ENCODE measurements at places on chromosomes 4 and X.

DNA sequence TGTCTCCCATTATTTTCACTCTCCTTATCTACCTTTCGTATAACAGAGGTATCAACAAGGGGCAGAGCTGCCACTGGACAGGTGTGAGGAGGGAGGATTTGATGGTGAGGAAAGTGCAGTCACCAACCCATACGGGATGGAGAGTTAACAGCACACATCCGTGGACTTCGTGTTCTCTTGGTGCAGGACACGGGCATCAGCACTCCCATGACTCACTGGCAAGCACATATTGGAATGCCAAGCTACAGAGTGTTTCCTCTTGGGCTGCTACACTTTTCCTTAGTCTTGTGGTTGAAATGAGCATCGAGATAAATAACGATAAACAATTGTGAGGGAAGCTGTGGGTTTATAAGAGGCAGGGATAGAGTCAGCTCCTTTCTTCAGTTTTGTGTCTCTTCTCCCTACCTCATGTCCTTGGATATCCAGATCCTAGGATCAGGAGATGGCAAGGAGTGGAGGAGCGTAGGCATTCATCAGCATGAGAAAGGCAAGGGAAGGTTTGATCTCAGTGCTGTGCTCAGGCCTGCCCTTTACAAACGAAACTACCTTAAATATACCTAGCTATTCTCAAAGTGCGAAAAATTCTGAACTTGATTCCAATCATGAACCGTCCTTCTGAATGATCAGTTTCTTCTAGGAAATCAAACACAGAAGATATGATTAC is 96.3 kb downstream of the ZNF827 start:
- no peak for DNase-seq

- peak; percentile 56 for DNase-seq
Measured at GRCh38 chr4:111960241-111960667, 185.0 kb upstream of the FAM241A start.

DNA sequence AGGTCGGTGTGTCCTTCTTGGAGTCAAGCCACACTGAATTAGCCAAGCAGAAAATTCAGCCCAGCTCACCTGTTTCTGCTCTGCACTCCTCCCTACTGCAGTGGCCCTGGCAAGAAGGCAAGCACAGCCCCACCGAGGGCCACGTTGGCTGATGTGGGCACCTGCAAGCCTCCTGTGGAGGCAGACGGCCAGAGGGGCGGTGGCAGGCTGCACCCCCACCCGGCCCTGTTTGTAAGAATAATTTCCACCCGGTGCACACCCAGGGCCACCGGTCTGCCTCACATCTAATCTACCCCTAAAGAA is 18.8 kb downstream of the PPP2R2C start:
- no peak for DNase-seq

- DNase-seq: peak; percentile 65
Measured at GRCh38 chrX:49308604-49309269, 5.3 kb downstream of the GAGE10 start.

DNA sequence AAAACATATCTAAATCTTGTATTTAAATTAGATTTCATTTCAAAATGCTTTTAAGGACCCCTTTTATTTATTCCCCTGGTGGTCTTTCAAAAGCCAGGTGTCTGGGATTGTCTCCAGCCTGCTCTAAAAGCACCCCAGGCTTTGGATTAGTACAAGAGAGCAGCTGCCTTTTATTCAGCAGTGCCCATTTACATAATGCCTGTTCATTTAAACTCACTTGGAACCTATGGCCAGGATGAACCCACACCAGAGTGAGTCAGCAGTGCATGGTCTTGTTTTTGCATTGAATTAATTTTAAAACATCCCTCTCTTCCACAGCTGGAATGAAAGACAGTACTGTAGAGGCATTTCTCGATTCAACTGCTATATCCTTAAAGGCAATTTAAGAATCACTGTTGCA is 64.1 kb upstream of the TENM3 start:
- DNase-seq: no peak

- no peak for DNase-seq
Measured at GRCh38 chr4:183746305-183747229, 87.5 kb downstream of the TRAPPC11 start.

DNA sequence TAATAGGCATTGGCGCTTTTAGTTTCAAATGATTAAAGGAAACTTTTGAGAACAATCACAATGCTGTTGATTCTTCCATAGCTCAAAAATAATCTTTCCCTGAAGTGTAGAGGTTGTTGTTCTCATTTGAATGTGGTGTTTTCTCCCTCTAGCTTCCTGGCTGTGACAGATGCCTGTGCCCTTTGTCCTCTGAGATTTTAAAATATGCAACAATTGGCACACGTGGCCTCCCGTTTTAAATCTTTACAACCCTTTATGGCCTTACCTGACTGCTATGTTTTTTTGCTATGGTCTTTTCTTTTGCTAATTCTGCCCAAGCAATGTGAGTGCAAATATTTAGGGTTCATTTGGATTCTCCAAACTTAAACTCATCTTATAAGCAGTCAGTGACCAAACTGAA is 22.9 kb upstream of the CASK start:
- no peak for DNase-seq

DNA sequence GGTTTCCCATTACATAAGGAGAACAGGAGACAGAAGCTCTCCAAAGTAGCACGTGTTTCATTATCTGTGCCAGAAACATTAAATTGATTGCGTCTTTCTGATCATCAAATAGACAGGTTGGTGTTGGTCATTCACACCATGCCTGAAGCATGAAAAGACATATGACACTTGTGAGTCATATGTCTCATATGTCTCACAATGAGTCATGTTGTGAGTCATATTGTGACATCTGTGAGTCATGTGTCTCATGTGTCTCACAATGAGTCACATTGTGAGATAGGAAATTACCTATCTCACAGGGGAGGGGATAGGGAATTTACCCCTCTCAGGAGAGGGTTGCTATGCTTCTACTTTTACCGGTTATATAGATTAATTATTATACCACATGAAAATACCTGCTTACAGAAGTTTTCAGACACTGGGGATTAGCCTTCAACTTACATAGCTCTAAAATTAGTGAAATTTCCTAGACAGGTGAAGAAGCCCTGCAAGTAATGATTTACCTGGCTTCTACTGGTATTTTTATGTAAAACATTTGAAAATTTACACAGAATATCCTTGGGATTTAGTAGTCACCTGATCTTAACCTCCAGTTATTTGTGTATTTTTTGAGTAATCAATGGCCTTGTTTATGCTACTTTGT is 80.8 kb downstream of the NPFFR2 start:
- DNase-seq: peak; percentile 0

All from suppressor macrophage (primary cell).